M059J (cell line): ENCODE measurements at places on chromosomes 7 and 10. TPM values are rescaled to one million over a fixed set of nuclear protein-coding genes. Genes with fewer than 3 reads are reported as not detected.

- DNase-seq, result no peak
These were observed 484.2 kb downstream of the PTPRN2 start for GRCh38 chr7:158103378-158103777.

DNA sequence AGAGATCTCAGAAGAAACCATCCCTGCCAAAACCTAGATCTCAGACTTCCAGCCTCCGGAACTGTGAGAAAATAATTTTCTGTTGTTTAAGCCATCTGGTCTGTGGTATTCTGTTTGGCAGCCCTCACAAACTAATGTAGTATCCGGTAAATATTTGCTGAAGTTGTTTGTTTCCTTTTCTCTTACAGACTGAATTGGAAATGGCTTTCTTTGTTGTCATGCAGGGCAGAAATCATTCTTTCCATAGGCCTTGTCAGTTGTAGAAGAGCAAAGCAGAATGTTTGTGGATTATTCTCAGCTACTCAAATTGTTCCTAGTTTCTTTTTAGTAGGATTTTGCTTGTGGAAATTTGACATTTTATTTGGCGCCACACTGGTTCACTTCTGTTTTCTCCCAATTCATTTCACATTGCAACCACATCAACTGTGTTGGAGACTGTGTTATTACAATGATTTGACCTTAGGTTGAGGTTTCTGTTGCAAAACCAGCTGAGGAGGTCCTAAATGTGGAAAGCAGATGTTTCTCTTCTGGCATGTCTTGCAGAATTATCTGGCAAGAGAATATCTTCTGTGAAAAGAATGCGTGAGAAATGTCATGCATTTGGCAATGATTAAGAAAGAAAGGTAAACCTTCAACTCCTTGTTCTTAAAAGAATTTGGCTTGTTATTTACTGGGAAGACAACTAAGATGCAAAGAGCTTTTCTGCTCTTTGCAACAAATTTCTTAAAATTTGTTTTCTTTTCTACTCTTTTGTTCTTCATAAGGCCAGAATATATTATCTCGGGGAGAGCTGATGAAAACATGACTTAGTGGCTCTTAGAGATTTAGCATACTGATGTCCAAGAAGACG is 25.8 kb downstream of the ACTA2 start:
- DNase-seq, result peak; percentile 16

DNA sequence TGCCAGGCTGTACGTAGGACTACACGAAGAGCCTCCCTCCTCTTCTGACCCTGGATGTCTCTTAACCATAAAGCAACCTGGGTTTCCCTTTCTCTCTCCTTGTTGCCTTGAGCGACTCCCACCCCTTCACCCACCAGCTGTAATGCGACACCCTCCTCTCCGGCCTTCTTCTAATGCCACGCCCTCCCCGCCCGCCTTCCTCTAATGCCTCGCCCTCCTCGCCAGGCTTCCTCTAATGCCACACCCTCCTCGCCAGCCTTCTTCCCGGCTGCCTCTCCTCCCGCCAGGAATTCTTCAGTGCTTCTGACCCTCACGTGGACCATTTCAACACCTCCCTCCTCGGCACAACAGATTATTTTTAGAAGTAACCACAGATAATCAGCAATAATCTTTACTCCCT is 348.5 kb upstream of the SHH start:
- DNase-seq, result no peak

DNA sequence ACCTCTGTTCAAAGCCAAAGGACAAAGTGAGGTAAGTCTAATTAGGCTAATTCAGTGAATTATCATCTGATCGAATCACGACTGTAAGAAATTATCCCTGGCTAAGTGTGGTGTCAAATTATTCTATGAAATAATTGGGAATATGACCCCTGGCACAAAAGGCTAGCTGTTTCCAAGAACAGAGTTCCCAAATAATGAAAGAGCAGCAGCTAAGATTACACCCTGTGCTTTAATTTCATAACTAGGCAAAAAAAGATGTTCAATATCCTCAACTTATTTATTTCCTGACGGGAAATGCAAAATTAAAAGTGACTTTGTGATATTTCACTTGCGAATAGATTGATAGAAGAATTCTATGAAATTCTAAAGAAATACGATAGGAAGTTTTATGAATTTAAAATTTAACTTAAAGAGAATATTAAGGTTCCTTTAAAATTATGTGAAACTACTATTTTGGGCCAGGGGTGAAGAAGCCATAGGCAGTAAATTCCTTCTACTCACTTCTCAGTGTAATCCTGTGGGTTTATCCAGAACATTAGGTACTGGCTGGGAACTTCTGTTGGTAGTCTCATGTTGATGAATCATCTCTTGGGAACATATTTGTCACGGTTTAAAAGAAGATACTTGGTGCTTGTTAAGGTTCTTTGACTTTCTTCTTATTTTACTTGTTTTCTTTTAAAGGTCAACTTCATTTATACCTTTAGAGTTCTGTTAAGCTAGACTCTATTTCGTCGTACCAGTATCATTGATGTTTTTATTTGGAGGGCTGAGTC is 148.5 kb downstream of the POLR1F start:
- DNase-seq, result peak; percentile 79

DNA sequence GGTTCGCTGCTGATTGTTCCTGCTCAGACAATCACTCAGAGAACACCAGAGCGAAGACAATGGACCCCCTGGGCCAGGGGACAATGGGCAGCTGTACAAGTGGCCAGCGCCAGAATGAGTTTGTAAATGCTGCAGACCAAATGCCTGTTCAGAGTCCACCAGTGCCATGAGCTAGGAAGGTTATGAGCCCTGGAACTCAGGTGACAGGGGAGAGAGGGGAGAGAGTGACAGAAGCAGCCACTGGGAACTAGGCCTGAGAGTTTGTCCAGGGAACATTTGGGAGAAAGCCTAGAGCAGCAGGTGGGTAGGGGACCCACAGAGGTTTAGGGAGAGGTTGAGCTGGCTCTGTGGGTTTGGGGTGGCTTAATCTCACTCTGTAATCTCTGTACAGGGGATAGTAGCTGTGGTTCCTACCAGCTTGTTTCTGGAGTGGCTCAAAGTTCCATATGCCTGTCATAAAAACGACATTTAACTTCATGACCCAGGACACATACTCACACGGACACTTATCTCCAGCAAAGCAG is 60.4 kb downstream of the C10orf105 start:
- DNase-seq, result no peak

- DNase-seq, result no peak
These were observed 51.5 kb downstream of the PIP4K2A start for GRCh38 chr10:22662733-22663330.

- no peak for DNase-seq
These were observed 229.2 kb downstream of the CELF2 start for GRCh38 chr10:11246752-11247467.

DNA sequence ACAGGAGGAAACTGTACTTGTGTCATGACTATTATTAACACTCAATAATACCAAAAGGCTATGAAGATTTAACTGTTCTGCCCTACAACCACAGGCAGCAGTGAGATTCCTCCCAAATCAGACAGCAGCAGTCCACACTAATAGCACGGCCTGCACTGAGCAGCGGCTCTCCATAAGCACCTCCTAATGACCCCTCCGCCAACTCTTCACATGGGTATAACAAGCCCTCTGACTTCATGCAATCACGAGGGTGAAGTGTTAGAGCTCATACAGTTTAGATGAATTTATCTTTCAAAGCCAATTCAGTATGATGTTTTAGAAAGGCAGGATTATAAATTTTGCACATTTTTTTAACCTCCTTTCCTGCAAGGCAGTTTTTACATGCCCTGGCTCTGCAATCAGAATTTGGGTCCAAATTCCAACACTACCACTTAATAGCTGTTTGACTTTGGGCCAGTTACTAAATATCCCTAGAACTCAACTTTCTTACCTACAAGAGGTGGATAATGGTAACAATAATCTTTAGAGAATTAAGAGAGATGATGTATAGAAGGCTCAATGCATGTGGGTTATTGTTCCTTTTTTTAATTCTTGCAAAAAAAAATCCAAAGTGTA is 617.1 kb downstream of the KCNMA1 start:
- DNase-seq, result no peak

GRCh38 chr7:28149291-28150101 is 31.1 kb downstream of the JAZF1 start:
- no peak for DNase-seq

DNA sequence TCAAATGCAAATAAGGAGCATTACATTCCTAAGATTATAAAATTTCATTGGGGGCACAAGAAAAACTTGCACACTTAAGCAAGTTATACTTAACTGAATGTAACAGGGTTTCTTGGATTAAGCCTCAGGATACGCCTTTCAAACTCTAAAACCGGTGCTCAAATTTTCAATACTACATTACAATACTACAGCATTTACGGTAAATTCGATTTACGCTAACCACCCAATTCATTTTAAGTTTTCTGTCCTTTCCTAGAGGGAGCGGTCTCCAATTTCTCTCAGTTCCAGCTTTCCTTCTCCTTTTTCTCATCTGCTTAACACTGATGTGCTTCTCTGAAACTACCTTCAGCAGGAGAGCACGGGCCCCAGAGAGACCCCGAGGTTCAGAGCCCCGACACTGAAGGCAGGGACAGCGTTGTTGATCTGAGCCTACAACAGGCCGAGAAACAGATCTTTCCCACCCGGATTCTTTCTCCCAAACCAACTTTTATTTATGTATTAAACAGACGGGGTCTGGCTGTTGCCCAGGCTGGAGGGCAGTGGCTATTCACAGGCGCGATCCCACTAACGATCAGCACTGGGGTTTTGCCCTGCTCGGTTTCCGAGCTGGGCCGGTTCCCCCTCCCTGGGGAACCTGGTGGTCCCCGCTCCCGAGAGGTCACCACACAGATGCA is 798 bp downstream of the ZNF425 start:
- no peak for DNase-seq

- DNase-seq, result no peak
These were observed 80.4 kb upstream of the TCERG1L start for GRCh38 chr10:131391936-131392335.

DNA sequence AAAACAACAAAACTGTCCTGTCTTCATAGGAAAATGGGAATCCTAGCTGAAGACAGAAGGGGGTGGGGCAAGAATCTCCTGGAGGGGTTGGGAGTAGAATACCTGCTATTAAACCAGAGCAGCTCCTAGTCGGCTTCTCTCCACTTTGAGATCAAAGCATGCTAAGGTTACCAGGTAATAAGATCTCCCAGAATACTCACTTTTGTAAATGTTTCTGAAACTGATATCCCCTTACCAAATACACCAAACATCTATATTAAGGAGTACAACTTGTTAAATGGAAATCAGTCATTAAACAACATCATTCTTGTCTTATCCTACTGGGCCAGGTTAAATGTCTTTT is 29.5 kb upstream of the DAGLB start:
- no peak for DNase-seq

- DNase-seq, result no peak
These were observed 75.1 kb downstream of the NOD1 start for GRCh38 chr7:30403477-30403876.

DNA sequence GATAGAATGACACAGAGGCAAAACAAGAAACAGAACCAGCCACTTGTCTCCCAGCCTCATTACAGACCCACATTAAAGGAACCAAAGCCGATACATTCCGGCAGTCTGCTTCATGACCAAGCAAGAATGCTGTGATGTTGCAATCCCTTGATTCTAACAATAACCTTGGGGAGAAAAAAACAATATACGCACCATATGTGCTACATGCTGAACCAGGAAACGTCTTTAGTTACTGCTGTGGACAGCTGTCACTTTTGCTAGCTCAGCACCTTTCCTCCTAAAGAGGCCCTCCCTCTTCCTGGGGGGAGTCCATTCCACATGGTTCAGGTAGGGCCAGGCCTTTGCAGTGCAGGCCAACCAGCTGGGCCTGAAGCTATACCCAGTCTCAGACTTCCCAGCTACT is 79.1 kb downstream of the PRTFDC1 start:
- DNase-seq, result peak; percentile 50

DNA sequence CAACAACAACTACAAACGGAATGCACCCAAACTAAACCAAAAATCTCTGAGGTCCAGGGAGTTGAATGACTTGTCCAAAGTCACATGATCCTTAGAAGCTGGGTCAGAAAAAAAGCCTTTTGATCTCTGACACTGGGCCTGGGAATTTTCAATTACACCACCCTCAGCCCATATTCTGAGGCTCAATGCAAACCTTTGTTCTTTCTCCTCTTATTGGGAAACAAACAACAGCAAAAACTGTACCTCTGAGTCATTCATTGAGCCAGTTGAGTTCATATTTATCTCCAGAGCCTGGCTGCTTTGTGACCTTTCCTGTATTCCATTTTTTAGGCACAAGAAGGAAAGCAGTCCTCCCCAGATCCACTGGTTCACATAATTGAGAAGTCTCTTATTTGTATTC is 51.2 kb upstream of the SORCS1 start:
- DNase-seq, result no peak

- no peak for DNase-seq
These were observed 14.7 kb downstream of the TMEM236 start for GRCh38 chr10:17766731-17767130.

- no peak for DNase-seq
These were observed 245.9 kb downstream of the SKAP2 start for GRCh38 chr7:26618449-26618848.

TRIM73 gene
- 0.10 and 0.12 TPM in 2 replicates for total RNA-seq

SFRP4 gene
- total RNA-seq, result 0.27 and 0.86 TPM in 2 replicates

PIP gene
- total RNA-seq, result not detected in 2 replicates

LRRC72 gene
- not detected in 2 replicates for total RNA-seq

SLC26A4 gene
- 0.84 and 1.6 TPM in 2 replicates for total RNA-seq

LLCFC1 gene
- total RNA-seq, result not detected in 2 replicates

EEPD1 gene
- total RNA-seq, result 12.3 and 24.3 TPM in 2 replicates

LRRC18 gene
- not detected in 2 replicates for total RNA-seq

HERC4 gene
- total RNA-seq, result 63.5 and 95.5 TPM in 2 replicates

NUTM2B gene
- total RNA-seq, result 0.10 and 0.32 TPM in 2 replicates

PRKAG2 gene
- 5.2 and 9.4 TPM in 2 replicates for total RNA-seq
